ENCODE measurements at places on chromosomes 2 and 18.

- no peak for DNase-seq
These were observed 47.4 kb downstream of the DNAJC10 start for GRCh38 chr2:182763311-182763912.

- DNase-seq: no peak
These were observed 14.7 kb downstream of the VSNL1 start for GRCh38 chr2:17555150-17555549.

GRCh38 chr2:145020139-145020538, 500.2 kb upstream of the ZEB2 start:
- no peak for DNase-seq

GRCh38 chr2:86107031-86107430, 996 bp downstream of the PTCD3 start:
- DNase-seq: no peak

- DNase-seq: no peak
These were observed 118.4 kb downstream of the TSN start for GRCh38 chr2:121873864-121874263.

DNA sequence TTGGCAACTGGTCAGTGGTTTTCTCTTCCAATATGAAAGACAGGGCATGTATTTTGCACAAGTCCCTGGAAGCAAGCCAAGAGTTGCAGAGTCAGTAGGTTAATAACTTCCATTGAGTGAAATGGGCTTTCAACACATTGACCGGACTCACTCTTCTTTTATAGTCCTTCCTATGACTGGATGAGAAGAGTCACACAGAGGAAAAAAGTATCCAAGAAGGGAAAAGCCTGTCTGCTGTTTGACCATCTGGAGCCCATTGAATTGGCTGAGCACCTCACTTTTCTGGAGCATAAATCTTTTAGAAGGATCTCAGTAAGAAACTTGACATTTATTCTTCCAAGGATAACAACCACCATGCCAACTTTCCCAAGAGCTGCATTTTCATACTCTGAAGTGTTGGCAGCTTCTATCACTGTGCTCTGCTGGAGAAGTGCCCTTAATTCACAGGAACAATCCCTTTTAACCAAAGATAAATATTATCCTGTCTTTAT, 45.4 kb downstream of the RASGRP3 start:
- DNase-seq: no peak

- no peak for DNase-seq
These were observed 241.6 kb downstream of the PIK3C3 start for GRCh38 chr18:42196651-42197050.

GRCh38 chr18:47772374-47773248, 157.8 kb downstream of the SMAD2 start:
- no peak for DNase-seq

DNA sequence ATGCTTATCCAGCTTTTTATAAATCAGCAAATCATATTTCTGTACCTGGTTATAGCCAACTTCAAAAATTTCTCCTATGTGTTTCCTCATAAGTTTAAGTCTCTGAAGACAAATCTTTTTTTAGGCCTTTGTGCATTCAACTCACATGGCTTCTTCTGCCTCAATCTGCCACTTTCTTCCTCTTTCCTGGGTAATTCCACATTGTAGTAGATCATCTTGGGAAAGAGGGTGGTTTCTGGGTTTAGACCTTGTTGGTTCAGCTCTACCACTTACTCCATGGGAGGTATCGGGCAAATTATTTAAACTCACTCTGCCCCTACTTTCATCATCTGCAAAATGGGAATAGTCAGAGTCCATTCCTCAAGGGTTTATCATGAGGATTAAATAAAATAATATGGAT, 707.0 kb upstream of the ZEB2 start:
- DNase-seq: no peak

DNA sequence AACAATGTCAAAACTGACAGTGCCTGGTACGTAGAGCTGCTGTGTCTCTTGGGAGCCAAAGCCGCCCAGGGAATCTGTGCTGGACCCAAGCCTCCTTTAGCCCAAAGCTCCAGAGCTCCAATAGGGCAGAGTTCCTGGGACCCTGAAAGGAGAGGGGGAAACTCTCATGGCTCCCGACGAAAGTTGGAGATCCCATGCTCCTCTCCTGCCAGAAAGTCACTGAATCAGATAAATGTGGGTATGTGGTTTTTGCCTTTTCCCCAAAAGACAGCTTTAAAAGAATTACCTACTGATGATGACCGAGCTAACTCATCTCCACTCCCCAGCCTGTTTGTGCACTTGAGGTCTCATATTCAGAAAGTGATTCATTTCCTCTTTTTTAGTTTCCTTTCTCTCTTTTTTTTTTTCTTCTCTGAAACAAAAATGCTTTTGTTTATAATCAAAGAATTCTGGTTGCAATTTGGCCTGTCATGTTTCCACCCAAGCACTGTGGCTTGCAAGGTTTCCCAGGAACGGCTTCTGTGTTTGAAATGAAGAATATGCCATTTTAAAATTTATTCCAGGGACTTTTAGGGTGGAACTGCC, 14.1 kb upstream of the PMAIP1 start:
- DNase-seq: no peak

GRCh38 chr2:131828164-131828561, 300.5 kb downstream of the CCDC74A start:
- no peak for DNase-seq

DNA sequence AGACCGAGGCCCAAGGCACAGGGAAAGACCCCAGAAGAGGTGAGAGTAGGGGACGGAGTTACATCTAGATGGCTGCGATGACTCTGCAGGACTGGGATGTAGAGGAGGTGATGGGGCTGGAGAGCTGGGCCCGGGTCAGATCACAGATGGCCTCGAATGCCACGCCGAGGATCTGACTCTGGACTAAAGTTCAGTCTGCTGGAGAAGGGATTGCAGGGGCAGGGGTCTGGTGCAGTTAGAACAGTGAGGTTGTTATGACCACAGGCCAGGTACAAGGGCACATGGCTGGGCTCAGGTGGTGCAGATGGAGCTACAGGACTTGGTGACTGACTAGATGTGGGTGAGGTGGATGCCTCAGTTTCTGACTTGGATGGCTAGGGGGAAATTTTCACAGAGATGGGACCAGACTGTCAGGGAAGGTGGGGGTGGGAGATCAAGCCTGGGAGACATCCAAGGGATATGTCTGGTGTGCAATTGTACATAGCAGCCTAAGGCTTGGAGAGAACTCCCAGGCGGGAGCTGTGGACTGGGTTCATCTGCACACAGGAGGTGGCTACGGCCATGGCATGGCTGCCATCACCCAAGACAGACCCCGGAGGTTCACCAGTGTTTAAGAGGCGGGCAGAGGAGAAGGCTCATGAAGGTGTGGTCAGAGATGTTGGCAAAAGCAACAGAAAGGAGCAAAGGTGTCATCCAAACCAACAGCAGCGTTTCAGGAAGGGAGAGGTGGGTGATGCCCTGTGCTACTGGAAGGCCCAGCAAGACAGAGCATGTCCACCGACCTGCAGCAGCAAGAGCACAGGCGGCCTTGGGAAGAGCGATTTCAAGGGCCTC, 66.9 kb downstream of the CIB4 start:
- DNase-seq: no peak

DNA sequence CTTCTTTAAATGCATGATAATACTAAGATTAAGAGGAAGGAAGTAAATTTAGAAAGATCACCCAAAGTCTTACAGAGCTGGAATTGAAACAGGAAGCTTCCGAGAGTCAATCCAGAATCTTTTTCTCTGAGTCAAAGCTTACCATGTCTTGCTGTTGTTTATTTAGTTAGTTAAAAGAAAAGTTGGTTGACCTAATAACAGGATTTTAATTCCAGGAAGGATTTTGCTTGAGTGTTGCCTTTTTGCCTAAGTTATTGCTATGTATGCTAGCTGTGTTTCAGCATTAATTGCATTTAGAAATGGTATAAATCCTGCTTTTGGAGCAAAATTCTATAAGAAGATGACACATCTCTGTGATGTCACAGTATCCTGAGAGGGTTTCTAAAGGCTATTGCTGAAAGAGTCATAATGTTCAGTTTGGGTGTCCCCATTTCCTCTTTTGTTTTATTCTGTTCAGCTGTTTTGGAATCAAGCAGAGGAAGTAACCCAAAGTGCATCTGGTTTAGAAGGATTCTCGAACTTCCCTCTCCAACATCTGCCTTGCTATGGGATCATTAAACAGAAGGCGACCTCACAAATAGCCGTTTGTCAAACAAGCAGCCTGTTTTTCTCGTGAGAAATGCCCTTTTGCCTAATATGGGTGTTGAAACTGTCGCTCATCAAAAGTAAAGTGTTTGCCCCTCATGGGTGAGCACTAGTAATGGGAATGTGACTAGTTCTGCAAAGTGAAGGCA, 271.5 kb upstream of the MMADHC start:
- no peak for DNase-seq

Measured in nucleus accumbens (tissue), 56 donors.